ENCODE measurements at places on chromosomes 5 and 9. TPM values are rescaled to one million over a fixed set of nuclear protein-coding genes. Genes with fewer than 3 reads are reported as not detected.

DNA sequence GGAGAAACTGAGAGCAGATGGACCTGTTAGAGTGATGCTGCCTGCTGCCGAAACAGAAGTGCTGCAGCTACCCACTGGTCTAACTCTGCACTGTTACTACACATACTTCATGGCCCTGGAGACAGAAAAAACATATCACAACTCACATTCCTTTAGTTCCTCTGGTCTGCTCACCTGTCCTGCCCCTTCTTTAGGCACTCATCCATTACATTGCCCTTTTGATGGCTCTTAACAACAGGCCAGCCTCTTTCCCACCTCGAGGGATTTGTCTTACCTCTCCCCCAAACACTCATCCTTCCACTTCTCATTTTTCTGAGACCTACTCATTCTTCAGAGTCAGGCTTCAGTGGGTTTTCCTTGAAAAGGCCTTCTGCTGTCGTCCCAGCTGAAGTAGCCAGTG, 49.2 kb downstream of the KCTD16 start:
- no peak for DNase-seq

TAF11L5 gene
- total RNA-seq = not detected

BTNL8 gene
- 0.41 TPM for total RNA-seq

UBE2QL1 gene
- 21.9 TPM for total RNA-seq
